ENCODE measurements at places on chromosomes 7 and 10.

DNA sequence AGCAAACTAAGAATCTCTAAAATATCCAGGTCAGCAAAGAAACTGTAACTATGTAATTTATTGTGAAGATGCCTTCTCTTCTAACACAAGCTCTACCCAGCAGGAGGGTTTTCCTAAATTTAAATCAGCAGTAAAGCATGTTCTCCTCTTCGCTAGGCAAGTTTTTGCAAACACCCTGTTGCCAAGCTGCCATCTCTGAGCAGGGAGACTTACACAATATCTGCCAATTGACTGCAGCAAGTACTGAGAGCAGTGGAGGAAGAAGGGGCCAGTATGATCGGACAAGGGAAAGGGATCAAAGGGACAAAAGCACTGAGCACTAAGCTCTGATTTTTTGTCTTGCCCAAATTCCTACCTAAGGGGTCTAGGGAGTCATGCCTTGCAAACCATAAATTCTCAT, 16.0 kb upstream of the LANCL2 start:
- DNase-seq, result no peak

GRCh38 chr10:68301790-68302502, 29.9 kb upstream of the HNRNPH3 start:
- DNase-seq, result peak; percentile 33

DNA sequence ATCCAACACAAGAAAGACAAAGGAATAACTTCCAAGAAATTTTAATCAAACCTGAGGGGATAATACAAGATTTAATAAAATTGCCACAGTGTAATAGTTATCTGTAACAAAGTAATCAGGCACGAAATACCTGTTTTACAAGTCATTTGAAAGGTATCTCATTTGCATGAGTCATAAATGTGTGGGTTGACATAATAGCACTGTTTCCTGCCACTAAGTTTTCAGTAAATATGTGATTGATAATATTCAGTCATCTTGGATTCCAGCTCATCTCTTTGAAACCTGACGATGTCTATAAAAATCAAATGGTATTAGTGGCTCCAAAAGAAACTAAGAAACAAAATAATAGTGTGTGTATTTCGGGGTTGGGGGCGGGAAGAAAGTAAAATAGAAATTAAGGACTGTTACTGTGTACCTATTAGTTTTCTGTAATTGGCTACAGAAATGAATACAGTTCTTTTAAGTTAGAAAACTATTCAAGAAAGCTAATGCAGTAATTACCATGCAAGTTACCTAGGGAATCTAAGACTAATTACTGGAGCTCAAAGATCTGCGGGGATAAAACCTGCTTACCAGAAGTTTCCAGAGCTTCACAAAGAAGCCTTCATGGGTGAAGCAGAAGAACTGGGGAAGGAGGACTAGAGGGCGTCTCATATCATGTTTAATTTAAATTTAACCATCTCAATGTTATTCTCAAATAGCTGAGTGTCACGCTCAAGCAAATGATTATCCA, 100.7 kb downstream of the ST8SIA6 start:
- no peak for DNase-seq

DNA sequence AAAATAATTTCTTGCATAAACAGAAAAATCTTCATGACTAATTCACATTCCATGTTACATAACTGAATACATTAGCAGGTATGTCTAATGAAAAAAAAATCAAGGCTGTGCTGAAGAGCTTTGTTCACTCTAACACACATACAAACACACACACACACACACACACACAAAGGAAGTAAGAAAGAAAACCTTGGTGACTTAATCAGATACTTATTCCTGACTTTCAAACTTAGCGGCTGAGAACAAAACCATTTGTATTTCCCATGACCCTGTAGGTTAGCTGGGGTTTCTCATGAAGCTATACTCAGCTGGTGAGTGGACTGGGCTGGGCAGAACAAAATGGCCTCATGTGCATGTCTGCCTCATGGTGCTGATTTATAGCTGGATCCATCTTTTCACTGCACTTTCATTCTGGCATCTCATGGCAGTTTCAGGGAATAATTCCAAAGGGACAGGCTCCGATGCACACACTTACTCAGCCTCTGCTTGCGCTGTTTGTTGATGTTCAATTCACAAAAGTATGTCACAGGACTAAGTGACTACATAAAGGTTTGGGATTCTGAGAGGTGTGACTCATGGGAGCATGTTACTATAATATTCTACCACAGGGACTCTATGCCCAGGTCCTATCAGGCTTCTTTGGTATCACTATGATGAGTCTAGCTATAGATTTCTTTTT, 161.2 kb downstream of the PCLO start:
- DNase-seq, result no peak

DNA sequence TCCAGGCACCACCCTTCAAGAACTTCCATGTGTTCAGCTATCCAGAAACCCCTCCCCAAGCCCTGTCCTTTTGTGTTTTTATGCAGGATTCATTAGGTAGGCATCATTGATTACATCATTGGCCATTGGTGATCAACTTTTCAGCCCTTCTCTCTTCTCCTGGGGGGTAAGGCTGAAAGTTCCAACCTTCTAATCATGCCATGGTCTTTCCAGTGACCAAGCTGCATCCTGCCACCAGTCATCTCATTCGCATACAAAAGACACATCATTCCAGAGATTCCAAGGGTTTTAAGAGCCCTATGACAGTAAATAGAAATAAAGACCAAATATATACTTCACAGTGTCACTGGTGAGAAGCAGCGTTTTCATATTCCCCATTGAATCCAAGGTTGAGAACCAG, 48.2 kb downstream of the DNAJC12 start:
- DNase-seq, result no peak

- DNase-seq, result no peak
These were observed 2.5 kb downstream of the VOPP1 start for GRCh38 chr7:55569797-55570196.

DNA sequence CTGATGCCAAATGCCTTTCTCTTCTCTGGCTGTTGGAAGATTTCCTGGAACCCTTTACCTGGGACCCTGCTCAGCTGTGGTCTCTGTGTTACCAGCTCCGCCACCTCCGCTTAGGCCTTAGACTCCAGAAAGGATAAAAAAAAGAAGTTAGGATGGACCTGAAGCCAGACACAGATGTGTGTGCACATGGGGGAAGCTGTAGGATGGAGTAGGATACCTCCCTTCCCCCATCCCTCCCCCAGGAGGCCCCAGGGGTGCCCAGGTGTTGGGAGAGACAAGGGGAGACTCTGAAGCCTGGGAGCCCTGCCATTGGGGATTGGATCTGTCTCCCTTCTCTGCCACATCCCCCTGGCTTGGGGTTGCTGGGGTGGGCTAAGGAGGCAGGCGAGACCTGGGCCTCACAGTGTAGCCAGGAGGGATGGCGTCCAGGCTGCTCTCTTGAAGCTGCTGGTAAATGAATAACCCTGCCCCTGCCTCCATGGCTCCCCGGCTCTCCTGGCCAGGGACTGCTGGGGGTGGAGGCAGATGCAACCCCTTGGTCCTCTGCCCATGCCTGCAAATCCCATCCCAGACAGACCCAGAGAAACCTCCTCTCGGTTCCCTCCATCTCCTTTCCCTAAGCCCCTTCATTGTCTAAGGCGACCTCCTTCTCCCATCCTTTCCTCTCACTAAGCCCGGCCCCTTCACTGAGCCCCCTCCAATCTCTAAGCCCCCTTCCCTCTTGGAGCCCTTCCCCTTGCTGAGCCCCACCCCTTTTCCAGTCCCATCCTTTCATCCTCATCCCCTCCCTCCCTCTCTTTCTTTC, 8.0 kb downstream of the CLDN3 start:
- no peak for DNase-seq

DNA sequence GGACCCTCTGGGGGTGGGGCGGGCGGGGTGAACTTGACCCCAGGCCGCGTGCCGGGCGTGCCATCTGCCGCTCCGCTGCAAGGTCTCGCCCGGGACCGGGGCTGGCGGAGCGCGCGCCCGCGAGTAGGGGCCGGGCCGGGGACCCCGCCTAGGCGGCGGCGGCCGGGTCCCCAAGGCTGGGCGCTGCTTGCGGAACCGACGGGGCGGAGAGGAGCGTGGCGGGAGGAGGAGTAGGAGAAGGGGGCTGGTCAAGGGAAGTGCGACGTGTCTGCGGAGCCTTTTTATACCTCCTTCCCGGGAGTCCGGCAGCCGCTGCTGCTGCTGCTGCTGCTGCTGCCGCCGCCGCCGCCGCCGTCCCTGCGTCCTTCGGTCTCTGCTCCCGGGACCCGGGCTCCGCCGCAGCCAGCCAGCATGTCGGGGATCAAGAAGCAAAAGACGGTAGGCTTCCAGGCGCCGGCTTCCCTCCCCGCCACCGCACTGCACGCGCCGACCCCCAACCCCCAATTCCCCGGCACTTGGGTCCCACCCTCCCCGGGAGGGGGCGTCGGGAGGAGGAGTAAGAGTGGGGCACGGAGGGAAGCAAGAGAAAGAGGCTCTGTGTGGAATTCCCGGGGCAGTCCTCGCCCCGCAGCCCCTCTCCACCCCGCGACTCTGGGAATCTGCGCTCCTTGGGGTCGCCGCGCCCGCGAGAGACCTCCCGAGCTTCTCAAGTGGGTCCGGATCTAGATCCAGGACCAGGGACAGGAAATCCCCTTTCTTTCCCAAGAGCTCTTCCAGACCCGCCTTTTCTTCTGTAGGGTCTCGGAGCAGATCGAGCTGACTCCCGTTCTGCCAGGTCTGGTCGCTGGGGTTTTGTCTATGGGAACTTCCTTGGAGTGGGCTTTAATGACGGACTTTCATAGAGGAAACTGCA, at the start of gene PAPSS2:
TSS of gene PAPSS2 (plus strand) at position 308 of the 913 bp plus-strand sequence. CDS start at position 412, 104 bp downstream.
- no peak for DNase-seq

- DNase-seq, result no peak
These were observed 60.7 kb downstream of the MINDY4 start for GRCh38 chr7:30831936-30832335.

- no peak for DNase-seq
These were observed 214.4 kb downstream of the FAM107B start for GRCh38 chr10:14560274-14560673.

DNA sequence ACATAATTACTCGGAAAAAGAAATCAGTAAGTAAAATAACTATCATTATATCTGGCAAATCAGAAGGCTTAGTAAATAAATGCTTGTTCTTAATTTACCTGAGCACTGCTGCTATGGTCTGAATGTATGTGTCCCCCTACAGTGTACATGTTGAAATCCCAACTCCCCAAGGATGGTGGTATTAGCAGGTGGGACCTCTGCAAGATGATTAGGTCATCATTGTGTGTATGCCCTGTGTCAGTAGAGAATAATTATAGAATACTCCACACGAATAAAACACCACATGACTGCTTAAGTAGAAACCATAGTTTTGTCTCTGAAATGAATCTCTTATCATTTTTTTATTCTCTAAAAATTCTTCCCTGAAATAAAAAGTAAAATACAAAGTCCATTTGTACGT, 101.6 kb downstream of the RNF133 start:
- DNase-seq, result no peak

GRCh38 chr7:66700633-66701131, 39.9 kb upstream of the RABGEF1 start:
- no peak for DNase-seq

Measured in naive B cell (primary cell).